ENCODE measurements at places on chromosomes 5 and 9.

GRCh38 chr5:111556501-111556900, 44.2 kb upstream of the STARD4 start:
- DNase-seq: no peak

DNA sequence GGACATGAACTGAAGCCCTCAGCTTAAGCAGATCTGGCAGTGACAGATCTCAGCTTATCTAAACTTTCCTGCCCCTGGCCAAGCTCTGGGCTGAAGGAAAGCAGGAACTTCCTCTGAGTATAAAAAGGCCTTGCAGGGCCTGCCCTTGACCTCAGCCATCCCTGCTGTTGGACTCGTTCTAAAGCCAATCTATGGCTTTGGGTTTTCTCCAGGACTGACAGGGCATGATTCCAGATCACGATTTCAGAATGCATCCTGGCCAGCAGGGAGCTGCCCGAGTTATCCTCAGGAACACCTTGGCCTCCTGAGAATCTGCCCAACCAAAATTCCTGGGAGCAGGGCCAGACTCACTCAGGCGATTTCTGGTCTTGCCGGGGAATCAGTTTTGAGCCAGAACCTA, 502.7 kb downstream of the TLE4 start:
- DNase-seq: no peak

GRCh38 chr9:126516561-126516935, 97.2 kb upstream of the LMX1B start:
- DNase-seq: no peak

DNA sequence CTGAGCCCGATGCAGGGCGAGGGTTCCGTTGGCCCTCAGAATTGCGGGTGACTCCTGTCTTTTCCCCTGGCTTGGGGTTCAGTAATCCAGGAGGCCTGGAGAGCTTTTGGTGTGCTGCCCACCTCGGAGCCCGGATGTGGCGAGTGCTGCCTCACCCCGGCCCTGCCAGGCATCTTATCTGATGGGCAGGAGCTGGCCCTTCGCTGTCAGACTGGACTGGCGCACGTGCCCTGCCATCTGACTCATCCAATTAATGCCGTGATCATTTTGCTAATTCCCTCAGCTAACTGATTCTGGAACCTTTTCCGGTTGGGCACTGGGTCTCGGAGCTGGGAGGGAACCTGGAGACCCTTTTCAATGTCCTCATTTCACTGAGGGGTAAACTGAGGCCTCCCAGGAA, 34.6 kb downstream of the RXRA start:
- no peak for DNase-seq

GRCh38 chr5:169935762-169936161, 44.5 kb downstream of the INSYN2B start:
- DNase-seq: no peak

GRCh38 chr5:123700624-123701287, 188.8 kb downstream of the CSNK1G3 start:
- DNase-seq: no peak

GRCh38 chr9:19681846-19682245, 107.0 kb downstream of the SLC24A2 start:
- DNase-seq: no peak

DNA sequence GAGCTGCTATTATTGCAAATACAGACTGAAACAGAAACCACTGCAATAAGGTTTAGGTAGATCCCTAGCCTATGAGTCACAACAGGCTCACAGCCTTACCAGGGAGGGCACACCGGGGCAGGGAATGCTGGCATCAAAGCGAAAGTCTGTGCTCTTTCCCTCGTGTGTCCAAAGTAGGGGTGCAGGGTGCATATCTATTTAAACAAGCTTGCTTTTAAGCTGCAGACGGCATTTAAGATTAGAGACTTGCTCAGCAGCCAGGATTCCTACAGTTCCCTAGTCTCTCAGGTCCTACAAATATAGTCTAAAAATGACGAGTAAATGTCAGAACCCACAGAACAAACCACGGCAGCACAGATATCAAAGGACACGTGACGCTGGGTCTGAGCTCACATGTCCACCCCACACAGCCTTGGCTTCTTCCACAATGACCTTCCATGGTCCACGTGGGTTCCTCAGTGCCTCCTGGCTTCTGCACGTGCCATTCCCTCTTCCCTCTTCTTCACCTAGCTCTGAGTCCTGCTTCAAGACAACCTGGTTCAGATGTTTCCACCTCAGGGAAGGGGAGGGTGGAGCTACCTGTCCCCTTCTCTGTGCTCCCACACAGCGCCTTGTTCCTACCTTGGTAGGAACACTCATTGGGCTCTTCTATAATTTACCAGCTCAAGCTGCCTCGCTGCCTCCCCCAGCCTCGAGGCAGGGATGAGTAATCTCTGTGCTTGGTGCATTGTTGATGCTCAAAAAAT, 193.2 kb downstream of the MAPKAP1 start:
- no peak for DNase-seq

GRCh38 chr5:39561421-39561820, 136.6 kb upstream of the DAB2 start:
- no peak for DNase-seq

DNA sequence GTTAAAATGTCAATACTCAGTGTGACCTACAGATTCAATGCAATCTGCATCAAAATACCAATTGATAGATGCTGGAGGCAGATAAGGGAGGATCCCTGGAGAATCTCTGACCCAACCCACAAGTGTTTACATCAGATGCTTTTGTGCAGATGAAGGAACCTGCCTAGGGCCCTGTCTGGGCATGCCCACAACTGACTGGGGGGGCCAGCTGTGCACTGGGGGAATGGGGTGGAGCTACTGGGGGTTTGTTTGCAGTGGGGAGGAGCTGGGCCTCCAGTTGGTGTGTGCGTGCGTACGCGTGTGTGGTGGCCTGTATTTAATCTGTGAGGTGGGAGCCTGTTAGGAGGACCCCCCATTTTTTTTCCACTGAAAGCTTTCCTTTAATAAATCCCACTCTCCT, 244.9 kb downstream of the TRIM36 start:
- peak; percentile 1 for DNase-seq

DNA sequence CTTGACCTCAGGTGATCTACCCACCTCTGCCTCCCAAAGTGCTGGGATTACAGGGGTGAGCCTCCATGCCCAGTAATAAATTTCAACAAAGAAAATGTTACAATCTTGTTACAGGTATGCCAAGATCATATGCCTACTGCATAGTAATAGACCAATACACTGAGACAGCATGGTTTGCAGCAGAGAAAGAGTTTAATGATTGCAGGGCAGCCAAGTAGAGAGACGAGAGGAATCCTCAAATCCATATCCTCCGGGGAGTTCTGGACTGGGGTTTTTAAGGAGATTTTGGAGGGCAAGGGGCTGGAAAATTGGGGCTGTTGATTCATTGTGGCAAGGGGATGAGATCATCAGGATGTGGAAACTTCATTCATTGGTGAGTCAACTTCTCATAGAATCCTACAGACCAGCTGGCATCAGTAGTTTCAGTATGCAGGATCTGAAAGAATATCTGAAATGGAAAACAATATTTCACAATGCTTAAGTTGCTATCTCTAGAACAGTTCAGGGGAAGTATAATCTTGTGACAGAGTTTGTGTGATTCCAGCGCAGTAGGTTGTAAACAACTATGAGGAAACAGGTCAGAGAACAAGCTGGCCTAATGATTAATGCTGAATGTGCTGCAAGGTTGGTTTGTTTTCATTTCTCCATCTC, 14.8 kb upstream of the TUT7 start:
- DNase-seq: no peak

DNA sequence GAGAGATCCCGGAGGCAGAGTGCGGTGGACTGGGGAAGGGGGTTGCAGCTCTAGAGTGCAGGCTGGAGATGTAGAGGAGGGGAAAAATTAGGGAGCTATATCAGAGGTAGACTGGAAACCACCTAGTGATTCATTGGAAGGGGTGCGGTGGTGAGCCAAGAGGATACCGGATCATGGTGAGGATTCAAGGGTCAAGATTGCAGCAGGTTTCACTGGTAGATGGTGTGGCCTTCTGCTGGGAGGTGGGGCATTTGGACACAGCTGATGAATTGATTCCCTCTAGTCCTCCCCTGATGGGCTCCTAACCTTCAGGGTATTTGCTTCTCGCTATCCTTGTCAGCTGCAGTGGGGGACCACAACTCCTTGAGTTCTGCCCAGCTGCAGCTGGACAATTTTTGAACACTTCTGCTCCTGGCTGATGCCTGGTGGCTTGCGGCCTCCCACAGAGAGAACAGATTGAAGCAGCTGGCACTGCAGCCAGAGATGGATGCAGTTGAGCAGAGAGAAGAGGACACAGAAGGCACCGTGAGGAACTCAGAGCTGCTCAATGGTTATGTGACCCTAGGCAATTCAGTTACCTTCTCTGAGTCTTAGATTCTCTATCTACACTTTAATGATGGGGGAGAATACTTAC, 134.4 kb upstream of the ABCA1 start:
- no peak for DNase-seq

All from T-helper 2 cell (primary cell).